Activated CD8-positive, alpha-beta memory T cell treated with anti-CD3 and anti-CD28 coated beads for 36 hours (primary cell): ENCODE measurements at places on chromosomes 1 and 21. TPM values are rescaled to one million over a fixed set of nuclear protein-coding genes. Genes with fewer than 3 reads are reported as not detected.

The THEM5 gene
- not detected for total RNA-seq

The ALG14 gene
- 4.6 TPM for total RNA-seq

The NR1I3 gene
- total RNA-seq: not detected

The EPHX1 gene
- total RNA-seq: 2.4 TPM

The OR2L13 gene
- total RNA-seq: not detected

The EVA1B gene
- total RNA-seq: 14.2 TPM

The DENND2D gene
- total RNA-seq: 232 TPM
